ENCODE measurements at places on chromosomes 1 and 21. TPM values are rescaled to one million over a fixed set of nuclear protein-coding genes. Genes with fewer than 3 reads are reported as not detected.

Gene ARHGEF10L
- total RNA-seq: 10.5 TPM

Gene CFAP45
- 0.41 TPM for total RNA-seq

Gene F13B
- total RNA-seq: 0.16 TPM

Gene KCNA10
- not detected for total RNA-seq

Gene SPRR1A
- not detected for total RNA-seq

Gene GPR37L1
- 0.02 TPM for total RNA-seq

DNA sequence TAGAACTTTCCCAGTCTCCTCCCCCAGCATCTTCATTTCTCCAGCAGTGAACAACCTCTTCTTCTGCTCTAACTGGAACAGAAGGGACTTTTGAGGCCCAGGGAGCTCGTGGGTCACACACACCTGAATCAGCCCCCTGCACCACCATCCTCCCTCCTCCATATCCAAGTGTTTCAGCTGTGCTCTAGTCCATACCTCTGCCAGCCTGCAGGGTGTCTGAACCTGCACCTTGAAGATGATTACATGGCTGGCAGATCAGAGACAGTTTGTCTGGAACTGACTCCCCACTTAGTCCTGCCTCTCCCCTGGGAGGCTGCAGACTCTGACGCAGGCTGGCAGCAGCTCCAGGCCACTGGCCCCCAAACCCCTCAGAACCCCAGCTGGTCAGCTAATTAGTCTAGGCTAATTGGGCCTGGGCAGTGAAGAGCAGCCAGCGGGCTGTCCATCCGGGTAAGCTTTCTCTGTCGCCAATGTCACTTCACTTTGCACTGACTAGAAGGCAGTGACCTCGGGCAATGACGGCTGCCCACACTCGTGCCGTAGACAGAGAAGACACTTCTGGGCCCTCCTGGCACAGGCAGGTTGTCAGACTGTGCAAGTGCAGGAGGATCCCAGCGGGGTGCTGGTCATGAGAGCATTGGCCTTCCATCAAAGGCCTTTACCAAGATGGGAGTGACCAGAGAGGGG lies 12.2 kb downstream of the CAMK1G start:
- H3K27me3 ChIP-seq: peaks cover 7% of the 10 kb centered on the region
- no peaks in the 10 kb centered on the region for H3K36me3 ChIP-seq
- no peak for DNase-seq
- no peak overlapping the region for H3K27ac ChIP-seq
- H3K4me1 ChIP-seq: no peaks in the 10 kb centered on the region

DNA sequence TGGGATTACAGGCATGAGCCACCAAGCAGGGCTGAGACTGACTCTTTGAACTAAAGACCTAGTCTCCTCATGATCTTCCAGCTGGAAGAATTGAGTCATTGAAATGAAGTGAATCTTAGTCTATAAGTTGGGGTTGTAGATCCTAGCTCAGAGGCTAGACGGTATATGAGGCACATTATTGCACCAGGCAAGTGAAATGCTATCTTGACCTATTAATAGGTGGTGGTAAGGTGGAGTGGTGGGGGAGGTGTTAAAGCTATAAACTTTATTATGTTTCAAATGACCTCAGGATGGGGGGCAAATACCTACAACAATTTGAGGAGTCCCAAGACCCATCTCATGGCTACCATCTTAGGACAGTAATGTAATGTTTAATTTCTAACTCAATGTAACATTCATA lies 36.8 kb upstream of the SLC16A1 start:
- DNase-seq: no peak
- H3K27me3 ChIP-seq: no peaks in the 10 kb centered on the region
- no peak overlapping the region for H3K4me3 ChIP-seq
- H3K4me1 ChIP-seq: no peaks in the 10 kb centered on the region
- H3K27ac ChIP-seq: no peak overlapping the region
- H3K36me3 ChIP-seq: 0 out of 2 replicates have a peak, but pooled peaks cover 3% of the 10 kb centered on the region

GRCh38 chr1:184752656-184753055 lies 2.0 kb downstream of the EDEM3 start:
- H3K36me3 ChIP-seq: no peaks in the 10 kb centered on the region
- DNase-seq: no peak
- H3K4me1 ChIP-seq: 0 out of 2 replicates have a peak, but pooled peaks cover 3% of the 10 kb centered on the region
- no peak overlapping the region for H3K4me3 ChIP-seq

Data from SJCRH30 (cell line).